LoVo (cell line): ENCODE measurements at places on chromosomes 12 and 14.
A peak's percentile ranks its signal among the peaks of the same experiment; 100 is the strongest.

DNA sequence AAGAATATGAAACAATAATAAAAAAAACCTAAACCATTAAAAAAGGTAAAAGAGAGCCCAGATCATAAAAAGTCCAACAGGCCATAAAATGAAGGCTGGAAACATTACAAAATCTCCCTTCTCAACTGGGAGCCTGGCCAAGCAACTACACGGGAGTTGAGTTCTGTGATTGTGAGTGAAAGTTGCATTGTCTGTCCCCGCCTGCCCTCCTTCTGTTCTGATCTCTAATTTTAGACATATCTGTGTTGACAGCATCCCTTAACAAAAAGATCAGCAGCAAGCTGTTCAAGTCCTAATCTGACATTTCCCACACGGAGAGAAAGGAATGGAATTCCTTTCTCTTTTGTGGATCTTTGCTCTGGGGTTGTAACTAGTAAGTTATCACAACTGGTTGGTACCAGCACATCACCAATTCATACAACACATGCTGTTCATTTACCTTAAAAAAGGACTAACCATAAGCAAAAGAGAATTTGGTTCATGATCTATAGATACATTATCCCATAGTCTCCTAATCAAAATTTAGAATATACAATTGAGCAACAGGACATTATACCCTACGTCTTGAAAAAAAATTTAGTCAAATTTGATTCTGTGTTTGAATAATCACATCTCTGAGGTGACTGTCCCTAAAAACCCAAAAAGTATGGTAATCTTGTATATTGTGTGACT, 205.1 kb upstream of the GZMB start:
- DNase-seq, result peak; percentile 23

GRCh38 chr12:113152835-113153814, 3.6 kb downstream of the CFAP73 start:
- peak; percentile 80 for DNase-seq

- DNase-seq, result no peak
Measured at GRCh38 chr12:101967506-101967905, 90.1 kb downstream of the DRAM1 start.

- DNase-seq, result no peak
Measured at GRCh38 chr12:32309811-32310736, 89.3 kb upstream of the FGD4 start.

DNA sequence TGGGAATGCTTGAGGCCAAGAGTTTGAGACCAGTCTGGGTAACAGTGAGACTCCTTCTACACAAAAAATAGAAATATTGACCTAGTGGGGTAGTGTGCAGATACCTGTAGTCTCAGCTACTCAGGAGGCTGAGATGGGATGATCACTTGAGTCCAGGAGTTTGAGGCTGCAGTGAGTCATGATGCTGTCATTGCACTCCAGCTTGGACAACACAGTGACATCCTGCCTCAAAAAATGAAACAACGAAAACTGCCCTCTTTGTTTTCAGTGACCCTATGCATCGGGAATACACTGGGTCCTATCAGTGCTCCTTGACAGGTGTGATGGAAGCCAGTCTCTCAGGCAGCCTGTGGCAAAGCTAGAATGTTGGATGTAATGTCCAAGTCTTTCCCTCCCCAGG, 311.5 kb upstream of the OR4E1 start:
- DNase-seq, result no peak

GRCh38 chr12:130041983-130042812, 120.1 kb upstream of the FZD10 start:
- no peak for DNase-seq

- peak; percentile 30 for DNase-seq
Measured at GRCh38 chr14:37436519-37436918, 158.5 kb downstream of the FOXA1 start.

- no peak for DNase-seq
Measured at GRCh38 chr12:124322271-124322998, 27.5 kb downstream of the RFLNA start.

GRCh38 chr12:109967383-109968031, 28.7 kb downstream of the GIT2 start:
- no peak for DNase-seq

- DNase-seq, result no peak
Measured at GRCh38 chr12:4217091-4217490, 56.5 kb upstream of the CCND2 start.

- DNase-seq, result peak; percentile 49
Measured at GRCh38 chr14:31510222-31510621, 22.4 kb upstream of the GPR33 start.

DNA sequence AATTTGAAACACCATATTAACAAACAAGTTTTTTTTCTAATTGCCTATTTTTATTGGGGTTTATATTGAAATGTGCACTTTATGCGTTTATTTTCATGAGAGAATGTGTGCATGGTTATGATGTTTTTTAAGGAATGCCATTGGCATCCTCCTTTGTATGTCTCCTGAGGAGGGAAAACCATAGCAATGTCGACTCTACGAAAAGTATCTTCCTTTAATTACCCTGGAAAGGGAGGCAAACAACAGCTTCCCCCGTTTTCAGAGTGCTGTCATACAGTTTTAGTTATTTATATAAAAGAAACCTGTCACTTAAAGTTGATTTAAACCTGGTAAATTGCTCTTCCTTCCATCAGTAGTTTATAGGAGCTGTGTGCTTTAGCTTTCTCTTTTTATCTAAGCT, 117.4 kb downstream of the PLEKHA5 start:
- no peak for DNase-seq

DNA sequence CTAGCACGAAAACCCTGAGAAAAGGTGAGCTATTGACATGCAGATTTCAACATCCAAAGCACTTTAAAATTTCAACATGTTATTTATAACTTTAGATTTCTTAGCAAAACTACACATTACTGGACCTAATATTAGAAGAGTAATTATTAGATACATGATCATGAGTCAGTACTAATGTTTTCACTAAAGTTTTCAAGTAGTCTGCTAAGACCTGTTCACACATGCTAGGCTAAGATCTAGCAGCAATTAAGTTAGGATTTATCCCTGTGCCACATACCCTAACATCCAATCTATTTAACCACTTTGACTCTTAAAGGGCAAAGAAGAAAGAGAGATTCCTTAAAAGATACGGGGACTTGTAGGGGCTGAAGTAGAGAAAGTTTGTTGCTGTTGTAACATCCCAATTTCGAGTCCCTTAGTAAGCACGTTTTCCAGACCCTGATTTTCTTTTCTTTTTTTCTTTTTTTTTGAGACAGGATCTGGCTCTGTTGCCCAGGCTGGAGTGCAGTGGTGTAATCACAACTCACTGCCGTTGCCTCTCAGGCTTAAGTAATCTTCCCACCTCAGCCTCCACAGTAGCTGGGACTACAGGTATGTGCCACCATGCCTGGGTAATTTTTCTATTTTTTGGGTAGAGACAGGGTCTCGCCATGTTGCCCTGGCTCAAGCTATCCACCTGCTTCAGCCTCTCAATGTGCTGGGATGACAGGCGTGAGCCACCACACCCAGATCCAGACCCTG, 102.5 kb upstream of the ATF7IP start:
- DNase-seq, result no peak

GRCh38 chr12:113063396-113064350, 7.1 kb downstream of the DTX1 start:
- DNase-seq, result no peak

- DNase-seq, result no peak
Measured at GRCh38 chr14:44663136-44663535, 156.1 kb upstream of the FSCB start.

DNA sequence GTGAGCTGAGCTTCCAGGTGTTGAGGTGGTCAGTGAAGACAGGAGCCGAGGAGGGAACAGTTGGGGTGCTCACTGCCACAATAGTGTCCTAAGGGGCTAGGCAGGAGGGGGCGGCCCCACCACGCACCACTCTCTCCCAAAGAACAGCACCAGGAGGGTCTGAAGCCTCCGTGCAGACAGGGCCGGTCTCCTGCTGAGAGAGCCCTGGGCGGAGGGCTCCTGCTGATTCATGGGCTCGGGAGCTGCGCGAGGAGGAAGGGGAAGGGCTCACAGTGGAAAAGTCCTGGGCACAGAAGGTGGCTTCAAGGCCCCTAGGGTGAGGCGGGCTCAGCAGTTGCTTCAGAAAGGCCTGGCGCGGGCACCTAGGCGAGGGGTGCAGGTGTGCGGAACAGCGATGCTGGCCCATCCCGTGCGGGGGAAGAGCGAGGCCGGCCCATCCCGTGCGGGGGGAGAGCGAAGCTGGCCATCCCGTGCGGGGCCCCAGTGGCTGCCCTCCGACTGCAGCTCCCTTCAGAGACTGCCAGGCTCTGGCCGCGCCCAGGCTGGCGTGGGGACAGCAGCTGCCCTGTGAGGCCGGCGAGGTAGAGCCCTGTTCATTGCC, 176.7 kb downstream of the ADGRD1 start:
- no peak for DNase-seq

DNA sequence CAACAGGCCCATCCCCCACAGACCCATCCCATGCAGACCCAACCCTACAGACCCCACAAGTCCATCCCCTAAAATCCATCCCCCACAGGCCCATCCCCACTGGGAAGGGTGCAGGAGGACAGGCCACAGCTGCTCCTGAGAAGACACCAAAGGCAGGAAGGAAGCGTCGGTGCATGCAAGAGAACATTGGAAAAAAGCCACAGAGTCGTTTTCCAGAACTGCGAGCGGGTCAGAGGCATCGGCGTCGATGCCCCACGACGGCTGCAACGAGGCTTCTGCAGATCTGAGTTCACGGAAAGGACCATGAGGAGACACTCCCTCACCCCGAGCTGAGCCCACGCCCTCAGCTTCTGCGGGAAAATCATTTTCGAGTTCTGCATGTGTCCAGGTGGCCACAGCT, 59.6 kb upstream of the GALNT9 start:
- no peak for DNase-seq

DNA sequence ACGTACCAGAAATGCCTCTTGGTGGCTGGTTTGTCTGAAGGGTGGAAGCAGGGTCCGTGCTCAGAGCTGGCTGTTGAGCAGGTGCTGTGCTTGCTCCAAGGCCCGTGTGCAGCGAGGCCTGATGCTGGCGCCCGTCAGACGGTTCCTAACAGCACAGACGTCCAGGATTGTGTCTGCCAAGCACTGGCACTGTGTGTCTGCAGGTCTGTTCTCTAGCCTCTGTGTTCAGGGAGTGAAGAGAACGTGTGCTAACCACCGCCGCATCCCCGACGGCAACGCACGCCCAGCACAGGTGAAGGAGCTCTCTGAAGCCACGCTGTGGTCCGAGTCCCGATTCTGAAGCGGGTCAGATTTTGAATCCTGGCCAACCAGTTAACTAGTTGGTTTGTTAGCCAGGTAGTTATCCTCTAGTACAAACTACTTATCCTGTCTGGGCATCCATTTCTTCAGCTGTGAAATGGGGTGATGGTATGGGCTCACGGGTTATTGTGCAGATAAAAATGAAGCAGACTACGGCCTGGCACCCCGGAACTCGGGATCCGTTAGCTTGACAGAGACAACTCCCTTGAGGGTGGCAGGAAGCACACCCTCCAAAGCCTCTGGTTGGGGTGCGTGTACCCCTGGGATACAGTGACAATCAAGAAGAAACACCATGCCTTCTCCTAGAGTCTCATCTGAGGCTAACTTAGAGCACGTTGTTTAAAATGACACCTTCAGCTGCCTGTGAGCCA, 18.6 kb upstream of the TDRD9 start:
- DNase-seq, result no peak

DNA sequence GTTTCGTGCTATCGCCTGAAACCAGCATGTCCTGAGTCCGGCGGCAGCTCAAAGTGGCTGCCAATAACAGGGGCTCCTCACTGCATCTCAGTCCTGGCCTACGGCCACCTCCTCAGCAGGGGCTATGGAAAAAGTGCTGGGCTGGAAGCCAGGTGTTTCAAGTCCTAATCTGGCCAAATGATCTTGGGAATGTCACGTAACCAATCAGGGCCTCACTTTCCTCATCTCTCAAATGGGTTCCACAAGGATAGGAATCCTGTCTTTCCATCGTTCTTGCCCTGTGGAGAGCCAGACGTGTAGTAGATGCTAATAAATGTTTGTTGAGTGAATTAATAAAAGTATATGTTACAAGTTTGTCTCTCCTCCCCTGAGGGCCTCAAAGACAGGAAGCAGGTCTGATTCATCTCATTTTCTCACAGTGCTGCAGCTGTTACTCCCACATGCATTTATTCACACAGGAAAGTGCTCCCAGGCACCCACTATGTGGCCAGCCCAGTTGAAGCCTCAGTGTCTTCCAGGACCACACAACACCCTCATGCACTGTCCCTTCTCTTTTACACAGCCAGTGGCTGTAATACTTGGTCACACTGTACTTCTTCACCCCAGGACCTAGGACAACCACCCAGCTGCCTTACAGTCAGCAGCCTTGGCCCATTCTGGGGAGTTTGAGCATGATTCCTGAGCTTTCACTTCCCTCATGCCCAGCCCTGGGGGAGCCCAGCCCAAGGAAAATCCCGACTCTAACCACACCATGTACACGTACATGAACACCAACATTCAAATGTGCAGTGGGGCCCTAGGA, 5.0 kb downstream of the CMKLR1 start:
- no peak for DNase-seq

DNA sequence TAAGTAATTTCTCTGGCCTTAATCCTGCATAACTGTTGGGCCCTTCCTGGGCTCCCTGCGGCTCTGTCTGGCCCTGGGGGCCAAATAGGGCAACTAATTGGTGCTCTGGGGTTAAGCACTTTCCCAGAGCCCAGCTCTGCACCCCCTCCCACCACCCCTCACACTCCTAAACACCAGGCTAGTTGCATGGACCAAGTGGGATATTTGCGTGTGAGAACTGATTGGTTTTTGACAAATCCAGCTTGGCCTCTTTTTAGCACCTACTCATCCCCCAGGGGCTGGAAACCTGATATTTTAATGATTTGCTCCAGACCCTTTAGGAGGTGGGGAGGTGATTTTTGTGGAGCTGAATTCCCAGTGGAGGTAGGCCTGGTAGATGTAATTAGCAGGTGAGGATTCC, 91.9 kb downstream of the DICER1 start:
- no peak for DNase-seq
